ENCODE measurements at places on chromosomes 1 and 21. TPM values are rescaled to one million over a fixed set of nuclear protein-coding genes. Genes with fewer than 3 reads are reported as not detected.

Gene GNG4
- 5.2 TPM for total RNA-seq

Gene DFFB
- total RNA-seq: 8.0 TPM

Gene LIN28A
- not detected for total RNA-seq

Gene RHBDL2
- total RNA-seq: not detected

Gene KRTAP21-2
- total RNA-seq: not detected

Gene OR2G3
- total RNA-seq: not detected

Gene TFF3
- 0.13 TPM for total RNA-seq

Gene NTNG1
- total RNA-seq: not detected

Gene S100A7A
- total RNA-seq: not detected

Gene LYPD8
- total RNA-seq: 2.3 TPM

Gene FAM43B
- not detected for total RNA-seq

Gene PAPPA2
- total RNA-seq: 2.0 TPM

Measured in SK-MEL-5 (cell line).